ENCODE measurements at places on chromosomes 3 and 15. TPM values are rescaled to one million over a fixed set of nuclear protein-coding genes. Genes with fewer than 3 reads are reported as not detected.

GRCh38 chr3:177127008-177127407, 70.3 kb downstream of the TBL1XR1 start:
- no peak for DNase-seq

- no peak for DNase-seq
These were observed 1146.6 kb downstream of the ROBO1 start for GRCh38 chr3:78621061-78621716.

DNA sequence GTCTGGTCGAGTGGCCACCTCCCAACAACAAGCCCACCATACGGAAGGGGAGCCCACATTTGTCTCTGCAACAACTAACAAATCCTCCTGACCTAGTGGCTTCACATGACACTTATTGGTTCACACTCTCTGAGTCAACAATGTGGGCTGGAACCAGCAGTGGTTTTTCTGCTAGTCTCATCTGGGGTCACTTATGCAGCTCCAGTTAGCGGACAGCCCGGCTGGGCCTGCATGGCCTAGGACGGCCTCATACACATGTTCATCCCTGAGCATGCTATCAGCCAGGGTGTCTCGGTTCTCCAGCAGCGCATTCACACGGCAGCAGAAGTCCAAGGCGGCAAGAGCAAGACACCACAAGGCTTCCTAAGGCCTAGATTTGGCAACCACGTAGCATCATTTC, 281.7 kb downstream of the XXYLT1 start:
- peak; percentile 81 for DNase-seq

DNA sequence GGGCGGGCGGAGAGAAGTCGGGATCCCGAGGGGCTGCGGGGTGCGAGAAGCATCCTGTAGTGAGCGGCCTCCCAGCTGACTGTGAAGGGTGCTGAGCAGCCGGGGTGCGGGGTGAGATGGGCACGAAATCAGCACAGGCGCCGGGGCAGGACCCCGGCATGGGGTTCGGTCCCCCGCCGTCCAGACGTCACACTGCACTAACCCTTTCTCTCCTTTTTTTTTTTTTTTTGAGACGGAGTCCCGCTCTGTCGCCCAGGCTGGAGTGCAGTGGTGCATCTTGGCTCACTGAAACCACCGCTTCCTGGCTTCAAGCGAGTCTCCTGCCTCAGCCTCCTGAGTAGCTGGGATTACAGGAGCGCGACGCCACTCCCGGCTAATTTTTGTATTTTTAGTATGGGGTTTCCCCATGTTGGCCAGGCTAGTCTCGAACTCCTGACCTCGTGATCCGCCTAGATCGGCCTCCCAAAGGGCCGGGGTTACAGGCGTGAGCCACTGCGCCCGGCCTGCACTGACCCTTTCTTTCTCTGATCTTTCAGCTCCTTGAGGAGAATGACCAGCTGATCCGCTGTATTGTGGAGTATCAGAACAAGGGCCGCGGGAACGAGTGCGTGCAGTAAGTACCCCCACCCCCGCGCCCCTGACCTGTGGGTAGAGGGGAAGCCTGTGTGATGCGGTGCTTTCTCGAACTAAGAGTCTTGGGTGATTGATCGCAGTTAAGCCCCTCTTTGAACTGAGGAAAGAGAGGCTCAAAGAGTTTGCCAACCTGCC, 513 bp downstream of the SS18L2 start:
- DNase-seq, result no peak

DNA sequence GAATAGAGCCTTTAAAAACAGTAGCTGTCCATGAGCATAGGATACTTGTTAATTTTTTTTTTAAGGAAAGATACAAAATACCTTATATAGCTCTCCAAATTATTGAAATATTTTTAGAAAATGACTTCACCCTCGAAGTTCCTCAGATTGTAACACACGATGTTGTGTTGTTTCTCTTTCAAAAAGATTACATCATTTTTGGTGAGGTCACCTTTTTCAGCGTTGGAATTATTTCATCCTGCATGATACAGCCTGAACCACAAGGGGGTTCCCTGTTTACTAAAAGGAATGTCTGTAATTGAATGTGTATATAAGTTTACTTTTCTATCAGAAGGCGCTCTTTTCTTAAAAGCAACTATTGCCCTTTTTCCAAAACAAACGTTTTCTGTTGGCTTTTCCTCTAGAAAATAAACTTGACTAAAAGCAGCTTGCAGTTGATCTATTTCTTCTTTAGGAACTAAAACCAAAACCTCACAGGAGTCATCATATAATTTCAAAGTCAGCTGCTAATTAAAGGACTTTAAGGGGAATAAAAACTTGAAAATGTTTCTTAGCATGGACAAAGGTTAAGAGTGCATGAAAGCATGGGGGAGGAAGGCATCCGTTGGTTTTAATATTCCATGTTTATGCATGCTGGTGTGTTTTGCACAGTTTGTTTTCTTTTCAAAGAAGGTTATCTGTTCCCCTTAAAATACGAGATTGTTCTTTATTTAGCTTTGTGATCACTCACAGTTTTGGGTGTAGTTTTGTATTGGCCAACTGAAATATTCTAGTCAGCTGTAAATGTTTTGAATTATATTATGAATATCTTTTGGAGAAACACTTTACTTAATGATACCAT, 29.4 kb downstream of the LYSMD4 start:
- no peak for DNase-seq

DNA sequence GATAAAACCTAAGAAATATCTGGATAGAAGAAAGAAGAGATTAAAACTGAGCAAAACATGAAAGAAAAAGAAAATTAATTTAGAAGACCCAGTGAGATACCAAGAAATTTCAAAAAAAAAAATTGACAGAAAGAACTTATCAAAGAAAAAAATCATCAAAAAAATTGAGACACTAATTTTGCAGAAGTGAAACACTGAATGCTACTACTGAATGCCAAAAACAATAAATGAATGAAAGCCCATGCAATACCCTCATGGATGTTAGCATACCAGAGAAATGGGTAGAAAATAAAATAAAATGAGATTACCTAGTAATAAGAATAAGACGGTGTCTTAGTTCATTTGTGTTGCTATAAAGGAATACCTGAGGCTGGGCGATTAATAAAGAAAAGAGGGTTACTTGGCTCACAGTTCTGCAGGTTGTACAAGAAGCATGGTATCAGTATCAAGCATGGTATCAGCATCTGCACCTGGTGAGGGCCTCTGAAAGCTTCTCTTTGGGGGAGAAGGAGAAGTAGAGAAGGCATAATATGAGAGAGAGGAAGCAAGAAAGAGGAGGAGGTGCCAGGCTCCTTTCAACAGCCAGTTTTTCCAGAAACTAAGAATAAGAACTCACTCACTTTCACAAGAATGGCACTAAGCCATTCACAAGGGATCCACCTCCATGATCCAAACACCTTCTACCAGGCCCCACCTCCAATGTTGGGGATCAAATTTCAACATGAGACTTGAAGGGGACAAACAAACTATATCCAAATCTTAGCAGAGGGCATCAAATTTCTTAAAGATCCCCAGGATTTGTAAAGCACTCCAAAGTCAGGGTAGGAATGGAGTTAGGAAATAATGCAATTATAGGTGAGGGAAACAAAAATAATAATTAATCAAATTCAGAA, 73.2 kb downstream of the BTLA start:
- DNase-seq, result no peak

DNA sequence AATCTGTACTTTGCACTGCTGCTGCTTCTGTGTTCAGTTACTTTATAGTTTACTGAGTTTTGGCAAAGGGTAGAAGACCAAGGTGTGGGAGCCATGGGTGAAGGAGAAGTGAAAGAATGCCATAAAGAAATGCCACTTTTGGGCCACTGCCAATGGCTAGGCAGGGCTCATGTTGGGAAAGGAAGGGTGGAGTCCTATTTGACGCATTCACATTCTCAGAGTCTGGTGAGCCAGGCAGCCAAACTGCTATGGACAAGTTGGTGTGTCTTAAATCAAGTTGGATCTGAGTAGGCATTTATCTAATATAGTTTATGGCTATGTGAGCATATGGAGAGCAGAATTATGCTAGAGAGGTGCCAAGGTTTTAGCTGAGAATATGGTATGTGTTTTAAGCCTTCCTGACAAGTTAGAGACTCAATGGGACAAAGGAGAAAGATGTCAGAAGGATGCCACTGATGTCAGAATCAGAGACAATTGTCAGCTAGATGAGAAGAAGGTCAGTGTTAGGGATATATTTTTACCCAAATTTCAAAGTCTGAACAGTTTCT, 296.1 kb downstream of the AGBL1 start:
- no peak for DNase-seq

DNA sequence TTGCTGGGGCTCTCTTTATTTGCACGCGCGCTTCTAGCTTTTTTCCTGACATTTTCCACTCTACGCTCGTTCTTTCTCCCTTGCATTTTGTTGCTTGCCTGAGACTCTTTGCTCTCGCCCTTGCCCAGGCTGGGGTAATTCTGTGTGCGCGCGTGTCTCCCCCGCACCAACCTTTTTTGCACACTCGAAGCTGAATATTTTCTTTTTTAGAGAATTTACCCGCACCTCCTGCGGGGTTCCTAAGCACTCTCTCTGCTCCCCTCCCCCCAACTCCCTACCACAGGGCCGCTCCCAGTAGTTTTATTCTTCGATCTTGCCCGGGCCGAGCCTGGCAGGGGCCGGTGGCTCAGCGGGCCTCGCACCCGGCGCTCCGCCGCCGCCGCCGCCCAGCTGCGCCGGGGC, 732 bp downstream of the FAM43A start:
- no peak for DNase-seq

GRCh38 chr15:89329329-89330084, 5.1 kb downstream of the POLG start:
- DNase-seq, result no peak

- no peak for DNase-seq
These were observed 333.4 kb downstream of the THSD4 start for GRCh38 chr15:71448688-71449114.

DNA sequence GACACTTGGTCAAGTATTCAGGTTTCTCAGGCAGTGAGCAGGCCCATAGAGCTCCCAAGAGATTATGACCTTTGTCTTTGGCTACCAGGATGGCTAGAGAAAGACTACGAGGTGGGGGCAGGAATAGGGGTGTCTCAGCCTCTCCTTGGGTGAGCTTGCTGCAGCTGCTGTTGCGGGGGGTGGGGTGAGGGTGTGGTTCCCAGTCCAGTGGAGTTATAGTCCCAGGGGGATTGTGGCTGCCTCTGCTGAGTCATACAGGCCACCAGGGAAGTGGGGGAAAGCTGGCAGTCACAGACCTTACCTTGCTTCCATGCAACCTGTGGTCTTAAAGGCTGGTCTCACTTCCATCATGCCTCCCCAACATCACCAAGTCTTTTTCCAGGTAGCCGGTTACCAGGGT, 31.7 kb downstream of the ATP2C1 start:
- DNase-seq, result no peak

DNA sequence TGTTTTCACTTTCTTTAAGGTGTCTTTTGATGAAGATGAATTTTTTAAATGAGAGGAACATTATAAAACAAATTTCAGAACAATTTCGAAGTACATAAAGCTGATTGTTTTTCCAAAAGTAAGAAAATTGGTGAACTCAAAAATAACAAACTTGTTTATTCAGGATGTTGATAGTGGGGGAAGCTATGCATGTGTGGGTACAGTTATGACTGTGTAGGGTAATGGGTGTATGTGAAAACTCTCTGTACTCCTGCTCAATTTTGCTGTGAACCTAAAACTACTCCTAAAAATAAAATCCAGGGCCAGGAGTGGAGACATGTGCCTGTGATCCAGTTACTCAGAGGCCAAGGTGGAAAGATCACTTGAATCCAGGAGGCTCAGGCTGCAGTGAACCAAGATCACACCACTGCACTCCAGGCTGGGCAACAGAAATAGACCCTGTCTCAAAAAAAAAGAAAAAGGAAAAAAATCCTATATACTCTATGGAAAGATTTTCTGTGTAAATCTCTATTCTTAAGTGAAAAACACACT, 37.2 kb downstream of the PIK3CB start:
- DNase-seq, result no peak

GRCh38 chr3:171460725-171461524, 720 bp upstream of the TNIK start:
- DNase-seq, result no peak

DNA sequence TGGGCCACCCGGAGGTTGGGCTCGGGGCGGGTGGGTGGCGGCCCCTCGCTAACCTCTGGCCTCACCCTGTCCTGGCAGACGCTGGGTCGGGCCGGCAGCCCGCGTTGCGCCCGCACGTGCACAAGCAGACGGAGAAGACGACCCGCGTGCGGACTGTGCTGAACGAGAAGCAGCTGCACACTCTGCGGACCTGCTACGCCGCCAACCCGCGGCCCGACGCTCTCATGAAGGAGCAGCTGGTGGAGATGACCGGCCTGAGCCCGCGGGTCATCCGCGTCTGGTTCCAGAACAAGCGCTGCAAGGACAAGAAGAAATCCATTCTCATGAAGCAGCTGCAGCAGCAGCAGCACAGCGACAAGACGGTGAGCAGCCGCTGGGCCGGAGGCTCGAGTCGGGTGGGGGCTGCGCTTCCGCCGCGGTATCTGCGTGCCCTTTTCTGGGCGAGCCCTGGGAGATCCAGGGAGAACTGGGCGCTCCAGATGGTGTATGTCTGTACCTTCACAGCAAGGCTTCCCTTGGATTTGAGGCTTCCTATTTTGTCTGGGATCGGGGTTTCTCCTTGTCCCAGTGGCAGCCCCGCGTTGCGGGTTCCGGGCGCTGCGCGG, 3.7 kb downstream of the ISL2 start:
- no peak for DNase-seq

DNA sequence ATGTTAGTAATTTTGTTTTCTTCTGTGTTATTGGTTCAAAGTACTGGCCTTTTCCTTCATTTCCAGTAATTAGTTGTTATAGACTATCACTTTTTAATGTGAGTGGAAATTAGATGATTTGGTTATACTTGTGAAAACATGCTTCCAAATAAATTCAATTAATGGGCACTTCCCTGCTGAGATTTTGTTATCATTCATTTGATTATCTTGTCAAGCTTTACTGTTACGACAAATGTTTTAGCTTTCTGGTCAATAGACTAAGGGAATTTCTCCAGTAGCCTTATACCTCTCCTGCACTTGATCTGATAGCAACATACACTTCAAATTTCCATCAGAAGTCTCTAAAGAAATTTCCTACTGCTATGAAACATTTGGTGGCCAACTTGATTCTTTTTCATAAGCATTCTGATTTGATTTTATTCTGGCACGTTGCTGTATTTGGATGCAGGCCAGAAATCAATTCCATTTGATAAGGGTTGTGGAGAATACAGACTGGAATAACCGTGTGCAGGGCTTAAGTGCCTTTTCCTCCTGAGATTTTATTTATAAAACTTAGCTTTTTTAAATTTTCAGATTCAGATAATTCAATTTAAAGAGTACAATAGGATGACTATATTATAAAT, 573.8 kb upstream of the NAALADL2 start:
- DNase-seq, result no peak

EPHA3 gene
- 24.1 TPM for total RNA-seq

FBXW12 gene
- total RNA-seq, result not detected

ZXDC gene
- total RNA-seq, result 36.8 TPM

DOCK3 gene
- total RNA-seq, result 0.98 TPM

DPPA2 gene
- total RNA-seq, result not detected

All from vagina (tissue), 2 donors.